Kidney glomerular epithelial cell (primary cell): ENCODE measurements at places on chromosomes 16 and 17.

DNA sequence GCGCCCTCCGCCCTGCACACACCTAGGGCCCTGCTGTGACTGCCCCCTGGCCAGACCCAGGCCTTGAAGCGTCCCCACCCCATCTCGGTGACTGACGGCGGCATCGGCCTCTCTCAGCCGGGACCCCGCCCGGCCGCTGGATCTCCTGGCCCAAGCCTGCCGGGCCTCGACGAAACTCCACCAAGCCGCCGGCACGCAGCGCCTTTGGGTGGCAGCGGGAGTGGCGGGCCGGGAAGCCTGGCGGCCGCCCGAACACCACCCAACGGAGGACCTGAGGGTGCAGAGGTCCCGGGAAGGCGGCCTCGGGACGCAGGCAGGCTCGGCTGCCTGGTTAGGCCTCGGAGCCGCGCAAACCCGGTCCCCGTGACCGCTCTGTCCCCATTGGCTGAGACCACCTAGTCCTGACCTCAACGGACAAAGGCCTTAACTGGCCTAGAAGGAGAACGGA is 12.0 kb upstream of the TMEM97 start:
- DNase-seq = no peak

- no peak for DNase-seq
Measured at GRCh38 chr16:61813339-61813738, 222.9 kb downstream of the CDH8 start.

- DNase-seq = no peak
Measured at GRCh38 chr17:17075125-17075781, 33.0 kb downstream of the MPRIP start.

- DNase-seq = no peak
Measured at GRCh38 chr17:3896108-3896967, 3.5 kb upstream of the CAMKK1 start.

DNA sequence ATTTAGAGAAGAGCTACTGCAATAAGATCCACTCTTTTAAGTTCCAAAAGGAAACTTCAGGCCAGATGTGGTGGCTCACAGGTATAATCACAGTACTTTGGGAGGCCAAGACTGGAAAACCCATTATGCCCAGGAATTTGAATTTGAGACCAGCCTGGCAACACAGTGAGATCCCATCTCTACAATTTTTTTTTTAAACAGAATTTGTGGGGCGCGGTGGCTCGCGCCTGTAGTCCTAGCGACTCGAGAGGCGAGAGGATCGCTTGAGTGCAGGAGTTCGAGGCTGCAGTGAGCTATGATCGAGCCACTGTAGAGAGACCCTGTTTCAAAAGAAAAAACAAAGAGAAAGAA is 793 bp downstream of the COG7 start:
- DNase-seq = no peak
